ENCODE measurements at places on chromosomes 7 and 10.

DNA sequence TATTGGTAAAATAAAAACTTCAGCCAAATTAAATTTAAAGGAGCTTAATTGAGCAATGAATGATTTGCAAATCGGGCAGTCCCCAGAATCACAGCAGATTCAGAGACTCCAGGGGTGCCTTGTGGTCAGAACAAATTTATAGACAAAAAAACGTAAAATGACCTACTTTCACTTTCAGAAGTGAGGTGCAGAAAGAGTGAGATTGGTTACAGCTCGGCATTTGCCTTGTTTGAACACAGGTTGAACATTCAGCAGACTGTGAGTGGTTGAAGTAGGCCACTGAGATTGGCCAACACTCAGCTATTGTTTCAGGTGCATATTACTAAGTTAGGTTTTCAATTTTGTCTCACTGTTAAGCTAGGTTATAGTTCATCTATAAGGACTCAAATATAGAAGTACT, 153.4 kb downstream of the BICC1 start:
- DNase-seq, result no peak

- DNase-seq, result no peak
Observed at GRCh38 chr10:68900427-68901104, 549 bp upstream of the DDX50 start.

- no peak for DNase-seq
Observed at GRCh38 chr7:42198296-42198695, 38.7 kb downstream of the GLI3 start.

DNA sequence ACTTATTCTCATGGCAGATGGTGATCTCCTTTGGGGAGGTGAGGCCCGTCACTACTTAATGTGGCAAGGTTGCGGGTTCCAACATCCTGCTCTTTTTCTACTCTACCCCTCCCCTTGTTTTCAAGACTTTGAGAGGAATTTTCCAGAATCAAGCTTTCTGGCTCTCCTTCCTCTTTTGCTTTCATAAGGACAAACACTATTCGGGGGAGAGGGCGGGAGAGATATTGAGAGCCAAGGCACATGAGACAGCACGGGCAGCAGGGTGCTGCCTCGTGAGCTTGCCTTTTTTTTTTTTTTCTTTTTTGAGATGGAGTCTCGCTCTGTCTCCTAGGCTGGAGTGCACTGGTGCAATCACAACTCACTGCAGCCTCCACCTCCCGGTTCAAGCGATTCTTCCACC, 6.9 kb upstream of the PFKFB3 start:
- peak; percentile 97 for DNase-seq

DNA sequence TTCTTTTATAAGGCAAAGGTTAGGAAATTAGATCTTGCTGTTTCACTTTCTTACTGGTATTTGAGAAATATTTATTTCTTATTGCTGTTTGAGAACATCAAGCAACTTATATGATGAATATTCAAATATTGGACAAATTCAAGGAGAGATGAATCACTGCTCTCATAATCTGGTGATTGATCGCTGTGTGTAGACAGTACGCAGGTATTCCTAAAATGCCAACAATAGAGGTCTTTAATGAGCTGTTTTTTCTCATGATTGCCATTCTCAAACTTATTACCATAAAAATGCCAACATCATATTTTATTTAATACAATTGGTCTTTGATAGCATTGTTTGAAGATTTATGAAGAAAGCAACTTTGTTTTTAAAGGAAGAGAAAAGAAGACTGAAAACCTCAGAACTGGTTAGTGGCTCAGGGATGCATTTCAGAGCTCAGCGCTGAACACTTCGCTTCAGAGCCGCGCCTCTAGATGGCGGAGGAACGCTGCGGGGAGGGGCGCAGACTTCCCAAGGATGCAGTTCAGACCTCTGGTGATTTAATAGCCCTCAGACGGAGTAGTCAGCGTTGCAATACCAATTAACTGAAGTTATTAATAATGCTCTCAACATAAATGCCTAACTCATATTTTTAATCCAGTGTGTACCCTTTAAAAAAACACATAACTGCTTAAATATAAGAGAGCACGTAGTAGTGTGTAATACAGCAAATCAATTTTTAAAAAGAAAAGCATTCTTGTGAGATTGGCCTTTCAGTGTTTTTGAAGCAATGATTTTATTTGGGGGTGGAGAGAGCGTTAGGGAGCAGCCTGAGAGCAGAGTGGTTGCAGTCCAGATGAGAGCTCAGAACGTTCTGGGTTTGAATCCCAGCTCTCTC, 38.5 kb upstream of the STEAP4 start:
- DNase-seq, result peak; percentile 55

GRCh38 chr7:146728611-146729010, 612.0 kb downstream of the CNTNAP2 start:
- no peak for DNase-seq

DNA sequence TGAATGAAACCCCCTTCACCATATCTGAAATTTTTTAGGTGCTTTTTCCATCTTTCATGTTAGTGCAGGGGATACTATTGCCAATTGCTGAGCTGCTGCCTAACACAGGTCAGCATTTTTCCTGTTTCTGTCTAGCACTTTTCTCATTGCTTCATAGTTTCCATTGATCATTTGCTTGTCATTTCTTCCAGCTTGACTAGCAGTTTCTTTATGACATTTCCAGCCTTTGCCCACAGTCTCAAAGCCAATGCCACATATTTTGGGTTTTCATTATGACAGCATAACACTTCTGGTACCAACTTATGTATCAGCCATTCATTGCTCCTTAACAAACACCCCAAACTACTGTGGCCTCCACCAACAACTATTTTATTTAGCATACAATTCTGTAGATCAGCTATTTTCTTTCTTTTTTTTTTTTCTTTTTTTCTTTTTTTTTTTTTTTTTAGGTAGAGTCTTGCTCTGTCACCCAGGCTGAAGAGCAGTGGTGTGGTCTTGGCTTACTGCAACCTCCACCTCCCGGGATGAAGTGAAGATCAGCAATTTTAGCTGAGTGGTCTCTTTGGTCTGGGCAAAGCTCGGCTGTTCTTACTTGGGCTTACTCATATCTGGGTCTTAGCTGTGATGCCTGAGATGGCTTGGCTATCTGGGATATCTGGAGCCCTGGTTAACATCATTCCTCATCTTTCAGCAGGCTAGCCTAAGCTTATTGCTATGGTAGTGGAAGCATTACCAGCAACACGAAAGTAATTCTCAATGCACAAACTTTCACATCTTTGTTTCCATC, 102.3 kb downstream of the EPC1 start:
- peak; percentile 6 for DNase-seq

DNA sequence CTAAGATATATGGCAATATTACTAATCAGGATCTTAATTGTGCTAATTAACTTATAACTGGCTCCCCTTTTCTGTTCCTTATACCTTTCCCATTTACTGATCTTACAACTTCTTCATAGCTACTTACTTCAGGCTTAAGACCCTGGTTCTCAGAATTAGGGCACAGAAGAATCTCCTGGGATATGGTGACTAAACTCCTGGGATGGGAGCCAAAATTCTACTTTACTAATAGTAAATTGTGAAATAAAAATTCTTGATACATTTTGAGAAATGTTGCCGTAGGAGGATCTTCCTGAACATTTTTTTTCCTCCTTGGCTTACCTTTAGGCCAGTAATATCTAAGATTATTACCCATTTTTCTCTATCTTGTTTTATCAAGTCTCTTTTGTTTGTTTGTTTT, 309.5 kb downstream of the ATRNL1 start:
- DNase-seq, result no peak

- DNase-seq, result no peak
Observed at GRCh38 chr7:1085910-1086421, 1.9 kb upstream of the GPER1 start.

DNA sequence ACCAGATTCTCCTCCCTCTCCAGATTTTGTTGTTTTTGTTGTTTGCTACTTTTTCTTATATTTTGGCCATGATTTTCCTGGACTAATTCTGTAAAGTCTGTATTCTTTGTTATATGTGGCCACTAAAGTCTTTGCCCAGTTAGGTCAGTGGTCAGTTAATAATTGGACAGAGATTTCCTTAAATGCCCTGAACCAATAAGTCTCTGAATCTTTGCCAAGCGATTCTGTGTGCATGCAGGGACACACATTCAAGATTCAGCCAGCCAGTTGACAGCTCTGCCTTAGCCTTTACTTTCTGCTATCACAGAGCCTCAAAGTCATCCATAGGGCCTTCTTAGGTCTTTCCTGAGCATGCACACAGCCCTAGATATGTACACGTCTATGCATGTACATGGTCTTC, 11.0 kb upstream of the COL17A1 start:
- DNase-seq, result no peak

GRCh38 chr7:55363386-55364170, 1.6 kb upstream of the LANCL2 start:
- no peak for DNase-seq

DNA sequence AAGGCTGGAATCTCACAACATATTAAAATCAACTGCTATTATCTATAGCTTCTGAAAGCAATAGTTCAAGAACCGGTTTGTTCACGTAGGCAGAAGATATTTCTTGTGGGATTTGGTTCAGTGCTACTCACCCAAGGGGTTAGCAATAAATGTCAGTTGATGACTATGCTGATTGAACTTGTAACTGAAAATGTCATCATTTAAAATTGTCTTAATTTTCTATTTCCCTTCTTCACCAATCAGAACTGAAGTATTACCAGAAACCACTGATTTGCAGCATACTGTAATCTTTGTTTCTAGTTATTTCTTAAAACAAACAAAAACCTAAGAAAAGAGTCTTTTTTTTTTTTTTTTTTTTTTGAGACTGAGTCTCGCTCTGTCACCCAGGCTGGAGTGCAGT, 46.1 kb downstream of the CPEB3 start:
- DNase-seq, result no peak

DNA sequence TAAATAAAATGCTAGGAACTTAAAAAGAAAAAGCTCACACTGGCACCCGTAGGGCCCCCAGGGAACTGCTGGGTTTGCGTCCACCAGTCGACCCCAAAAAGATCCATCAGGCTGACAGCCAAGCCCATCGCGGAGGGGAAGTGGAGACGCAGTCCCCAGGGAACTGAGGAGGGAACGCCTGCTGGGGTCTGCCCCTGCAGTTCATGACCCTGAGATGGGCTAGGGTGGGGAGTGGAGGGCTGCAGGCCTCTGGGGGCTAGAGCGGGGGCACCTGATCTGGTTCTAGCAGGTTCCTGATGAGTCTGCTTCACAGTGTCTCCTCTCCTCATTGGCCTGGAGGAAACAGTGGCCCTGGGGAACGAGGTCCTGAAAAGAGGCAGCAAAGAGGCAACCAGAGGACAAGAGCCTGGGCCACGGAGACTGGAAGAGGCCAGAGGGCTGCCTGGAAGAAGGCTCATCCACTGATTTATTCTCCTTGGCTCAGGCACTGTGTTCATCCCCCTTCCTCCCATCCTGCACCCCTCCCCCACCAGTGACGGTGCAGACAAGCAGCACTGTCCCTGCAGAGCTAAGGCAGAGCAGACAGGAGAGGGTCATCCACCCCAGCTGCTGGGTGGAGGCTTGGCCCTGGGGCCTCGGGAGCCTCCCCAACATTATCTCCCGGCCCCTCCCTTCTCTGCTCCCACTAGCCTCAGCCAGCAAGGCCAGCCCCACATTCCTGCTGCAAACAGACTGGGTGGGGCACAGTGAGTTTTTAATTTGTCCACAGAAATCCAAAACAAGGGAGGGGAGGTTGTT, 24.7 kb upstream of the HSPA12A start:
- DNase-seq, result no peak

- peak; percentile 44 for DNase-seq
Observed at GRCh38 chr7:69193061-69193460, 405.2 kb upstream of the AUTS2 start.

- no peak for DNase-seq
Observed at GRCh38 chr7:76037310-76037709, 10.5 kb downstream of the STYXL1 start.

DNA sequence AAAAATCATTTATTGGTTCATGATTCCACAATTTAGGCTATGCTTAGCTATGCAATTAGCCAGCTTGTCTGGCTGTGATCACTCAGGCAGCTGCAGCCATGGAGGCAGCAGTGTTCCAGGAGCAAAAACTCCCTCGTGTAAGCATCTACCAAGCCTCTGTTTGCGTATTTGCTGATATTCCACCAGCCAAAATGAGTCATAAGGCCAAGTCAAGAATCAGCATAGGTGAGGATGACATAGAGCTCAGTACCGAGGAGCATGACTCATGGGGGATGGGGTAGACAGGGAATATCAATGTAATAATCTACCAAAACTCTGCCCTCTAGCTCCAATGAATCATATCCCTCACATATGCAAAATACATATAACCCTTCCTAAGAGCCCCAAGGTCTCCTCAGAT, 63.3 kb downstream of the IMMP2L start:
- DNase-seq, result no peak

GRCh38 chr7:38105874-38106483, 72.1 kb upstream of the STARD3NL start:
- peak; percentile 72 for DNase-seq

DNA sequence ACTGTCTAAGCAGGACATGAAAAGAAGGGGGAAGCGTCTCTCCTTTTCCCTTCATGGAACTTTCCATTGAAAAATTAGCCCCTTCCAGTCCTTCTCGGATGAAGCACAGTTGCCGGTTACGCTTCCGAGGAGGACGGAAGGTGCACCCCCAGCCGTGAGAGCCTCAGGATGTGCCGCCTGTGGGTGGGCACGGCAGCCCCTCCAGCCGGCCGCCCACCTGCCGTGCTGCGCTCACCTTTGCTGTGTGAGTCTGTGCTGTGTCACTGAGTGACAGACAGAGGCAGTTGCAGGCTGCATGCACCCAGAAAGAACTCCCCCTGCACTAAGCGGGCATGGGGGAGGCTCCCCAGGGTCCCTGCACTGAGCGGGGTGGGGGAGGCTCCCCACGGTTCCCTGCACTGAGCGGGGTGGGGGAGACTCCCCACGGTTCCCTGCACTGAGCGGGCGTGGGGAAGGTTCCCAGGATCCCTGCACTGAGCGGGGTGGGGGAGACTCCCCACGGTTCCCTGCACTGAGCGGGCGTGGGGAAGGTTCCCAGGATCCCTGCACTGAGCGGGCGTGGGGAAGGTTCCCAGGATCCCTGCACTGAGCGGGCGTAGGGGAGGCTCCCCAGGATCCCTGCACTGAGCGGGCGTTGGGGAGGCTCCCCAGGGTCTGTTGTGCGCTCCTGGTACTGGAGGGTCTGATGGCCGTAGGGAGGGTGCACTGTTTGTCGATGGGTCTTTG, 74.2 kb downstream of the DNAJB6 start:
- DNase-seq, result no peak

- DNase-seq, result peak; percentile 3
Observed at GRCh38 chr7:85039196-85039923, 147.5 kb downstream of the SEMA3D start.

- no peak for DNase-seq
Observed at GRCh38 chr10:24793648-24794379, 70.1 kb upstream of the ARHGAP21 start.

DNA sequence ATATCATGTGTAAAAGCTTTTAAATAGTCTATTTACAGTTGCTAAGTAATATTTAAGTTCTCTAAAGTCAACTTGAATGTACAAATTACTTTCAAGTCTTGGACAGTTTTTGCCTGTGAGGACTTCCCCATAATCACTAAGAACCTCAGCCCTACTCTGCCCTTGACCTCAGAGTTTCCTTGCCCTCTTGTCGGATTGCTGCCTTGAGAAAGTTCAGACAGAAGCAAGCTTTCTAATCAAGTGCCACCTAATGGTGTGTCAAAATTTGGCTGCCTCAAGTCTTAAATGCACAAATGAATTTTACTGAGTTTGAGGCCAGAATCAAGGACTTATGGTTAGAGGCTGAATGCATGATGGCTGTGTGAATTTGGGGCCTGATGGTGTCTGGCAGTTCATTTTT, 88.3 kb upstream of the KAT6B start:
- DNase-seq, result peak; percentile 26
